AG09319 (cell line): ENCODE measurements at places on chromosomes 5 and 9.

DNA sequence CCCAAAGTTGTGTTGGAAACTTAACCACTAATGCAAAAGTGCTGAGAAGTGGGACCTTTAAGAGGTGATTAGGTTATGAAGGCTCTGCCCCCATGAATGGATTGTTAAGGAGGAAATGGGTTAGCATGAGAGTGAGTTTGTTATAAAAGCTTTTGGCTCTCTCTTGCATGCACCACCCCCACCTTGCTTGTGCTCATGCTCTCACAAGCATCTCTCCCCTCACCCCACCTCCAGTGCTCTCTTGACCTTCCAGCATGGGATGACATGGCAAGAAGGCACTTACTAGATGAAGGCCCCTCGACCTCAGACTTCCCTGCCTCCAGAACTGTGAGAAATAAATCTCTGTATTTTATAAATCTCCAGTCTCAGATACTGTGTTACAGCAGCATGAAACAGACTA is 52.8 kb downstream of the RICTOR start:
- DNase-seq = no peak

DNA sequence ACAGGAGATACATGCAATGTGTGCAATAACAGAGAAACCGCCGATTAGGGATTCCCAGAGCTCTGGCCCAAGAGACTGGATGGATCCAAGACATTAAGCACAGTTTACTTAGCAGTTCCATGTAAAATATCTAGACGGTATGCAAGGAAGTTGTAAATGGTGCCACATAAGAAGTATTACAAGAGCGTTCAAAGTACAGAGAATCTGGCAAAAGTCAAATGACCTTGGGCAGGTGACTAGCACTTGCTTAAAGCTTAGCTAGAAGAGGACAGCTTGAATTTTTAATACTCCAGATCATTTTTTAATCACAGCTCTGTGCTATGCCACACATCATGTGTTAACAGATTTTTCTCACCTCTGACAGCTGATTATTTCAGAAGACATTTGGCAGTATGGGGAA is 72.3 kb upstream of the TNPO1 start:
- DNase-seq = no peak

- DNase-seq = no peak
Measured at GRCh38 chr5:139759219-139759721, 36.3 kb upstream of the PSD2 start.

- DNase-seq = no peak
Measured at GRCh38 chr5:133521801-133522200, 90.5 kb downstream of the FSTL4 start.

- DNase-seq = no peak
Measured at GRCh38 chr5:54651482-54652076, 134.0 kb downstream of the SNX18 start.

DNA sequence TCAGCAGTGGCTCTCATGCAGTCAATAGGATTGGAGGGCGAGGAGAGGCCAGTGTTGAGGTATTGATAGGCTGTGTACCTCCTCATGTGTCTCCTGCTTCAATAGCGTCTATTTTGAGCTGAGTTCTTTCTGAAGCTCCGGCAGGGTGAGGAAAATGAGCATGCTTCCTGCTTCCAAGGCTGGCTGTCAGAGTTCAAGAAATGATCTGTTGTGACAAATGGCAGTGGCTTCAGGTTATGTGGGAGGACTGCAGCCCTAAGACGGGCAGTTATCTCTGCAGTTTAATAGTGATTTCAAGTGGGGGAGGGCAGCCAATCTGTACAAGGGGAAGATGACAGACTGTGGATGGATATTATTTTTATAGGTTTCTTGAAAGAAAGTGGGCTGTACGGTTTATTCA is 54.0 kb upstream of the CXCL14 start:
- no peak for DNase-seq

GRCh38 chr5:96433066-96433447 is at the start of gene PCSK1:
Gene PCSK1, minus strand, starts transcription at chr5:96433248. Its CDS starts 206 bp downstream, at chr5:96433042.
- DNase-seq = no peak

DNA sequence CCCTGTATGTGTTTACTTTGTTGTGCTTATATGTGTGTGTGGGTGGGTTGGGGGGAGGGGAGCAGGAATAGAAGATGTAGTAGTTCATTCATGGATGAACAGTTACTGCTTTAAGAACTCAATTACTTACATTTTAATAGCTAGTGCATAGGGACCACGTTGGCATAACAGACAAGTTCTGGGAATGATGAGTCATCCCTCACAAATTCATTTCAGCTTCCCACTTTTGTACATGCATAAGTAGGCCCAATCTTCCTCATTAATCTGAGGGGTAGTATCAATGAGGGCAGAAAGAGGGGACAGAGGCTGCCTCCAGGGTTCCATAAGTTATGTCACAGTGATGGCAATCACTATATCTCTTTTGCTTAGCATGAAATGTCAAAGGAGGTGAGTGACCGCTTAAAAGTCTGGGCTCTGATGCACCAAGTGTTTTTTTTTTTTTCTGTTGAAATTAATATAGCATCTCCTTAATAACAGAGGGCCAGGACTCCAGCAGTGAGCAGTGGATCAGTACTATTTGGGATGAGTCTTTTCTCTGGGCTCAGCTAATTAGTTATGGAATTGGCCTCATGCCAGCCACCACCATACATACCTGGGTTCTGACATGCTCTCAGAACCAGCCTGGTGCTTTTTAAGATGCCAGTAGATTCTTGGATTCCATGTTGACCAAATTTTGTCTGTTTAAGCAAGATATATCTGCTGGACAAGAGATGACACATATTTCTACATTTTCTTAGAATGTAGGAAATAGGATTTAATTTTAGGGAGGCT is 37.1 kb downstream of the PRDM6 start:
- DNase-seq = no peak

DNA sequence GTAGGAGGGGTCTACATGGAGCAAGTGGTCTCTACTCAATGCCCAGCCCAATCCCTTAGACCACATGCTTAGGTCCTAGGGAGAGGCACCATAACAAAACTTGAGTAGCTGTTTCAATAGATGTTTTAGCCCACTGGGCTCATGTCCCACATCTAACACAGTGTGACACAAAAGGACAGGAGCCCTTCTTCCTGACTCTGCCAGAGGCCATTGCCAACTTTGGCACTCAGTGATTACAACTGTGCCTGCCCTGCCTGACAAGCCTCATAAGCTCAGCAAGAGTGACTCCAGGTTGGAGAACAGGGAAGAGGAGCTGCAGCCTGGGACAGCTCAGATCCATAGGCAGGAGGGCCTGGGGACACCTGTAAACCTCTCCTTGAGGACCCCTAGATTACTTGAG is 230.8 kb downstream of the ENC1 start:
- no peak for DNase-seq

GRCh38 chr5:151183456-151184245 is 26.1 kb upstream of the ANXA6 start:
- DNase-seq = no peak

- DNase-seq = no peak
Measured at GRCh38 chr5:148957591-148958202, 105.2 kb downstream of the SH3TC2 start.

DNA sequence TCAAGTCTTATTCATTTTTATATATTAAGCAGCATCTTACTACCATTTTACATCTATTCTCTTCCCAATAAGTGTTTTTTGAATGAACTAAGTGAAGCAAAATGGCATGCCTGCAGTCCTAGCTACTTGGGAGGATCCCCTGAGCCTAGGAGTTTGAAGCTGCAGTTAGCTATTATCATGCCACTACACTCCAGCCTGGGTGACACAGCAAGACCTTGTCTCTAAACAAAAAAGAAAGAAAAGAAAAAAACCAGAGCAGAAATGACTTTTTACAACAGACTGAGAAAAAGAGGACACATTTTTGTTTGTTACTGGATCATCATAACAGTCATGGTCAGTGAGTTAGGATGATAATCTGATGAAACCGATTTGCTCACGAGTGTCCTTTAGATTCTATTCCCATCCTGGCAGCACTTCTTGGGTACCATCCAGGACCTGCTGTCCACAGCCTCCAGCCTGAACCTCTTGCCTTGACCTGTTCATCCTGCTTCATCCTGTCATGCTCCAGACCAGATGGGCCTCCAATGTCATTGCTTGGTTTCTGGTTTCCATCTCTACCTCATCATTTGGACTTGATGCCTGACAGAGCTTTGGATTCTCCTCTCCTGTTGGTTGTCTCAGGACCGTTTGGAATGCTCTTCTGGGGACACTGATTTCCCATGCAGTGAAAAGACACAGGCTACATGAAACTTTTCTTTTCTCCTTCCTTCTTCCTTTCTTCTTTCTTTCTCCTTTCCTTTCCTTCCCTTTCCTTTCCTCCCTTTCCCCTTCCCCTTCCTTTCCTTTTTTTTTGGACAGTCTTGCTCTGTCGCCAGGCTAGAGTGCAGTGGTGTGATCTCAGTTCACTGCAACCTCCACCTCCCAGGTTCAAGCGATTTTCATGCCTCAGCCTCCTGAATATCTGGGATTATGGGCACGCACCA is 50.1 kb upstream of the GLRX start:
- no peak for DNase-seq

DNA sequence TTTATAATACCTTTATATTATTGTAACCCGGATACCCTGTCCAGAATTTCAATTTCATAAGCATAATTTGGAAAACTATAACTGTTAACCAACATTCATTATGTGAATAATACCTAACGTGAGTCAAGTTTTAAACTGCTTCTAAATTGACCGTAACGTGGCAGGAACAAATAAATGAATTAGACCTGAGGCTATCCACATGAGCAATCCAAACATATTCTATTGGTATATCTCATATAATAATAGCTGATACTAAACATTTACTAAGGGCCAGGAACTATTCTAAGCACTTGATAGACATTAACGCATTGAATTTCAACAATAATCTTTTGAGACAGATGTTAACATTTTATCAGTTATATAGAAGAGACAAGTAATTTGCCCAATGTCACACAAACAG is 276.4 kb downstream of the MEF2C start:
- DNase-seq = no peak

GRCh38 chr9:19754921-19755320 is 33.9 kb downstream of the SLC24A2 start:
- DNase-seq = no peak

DNA sequence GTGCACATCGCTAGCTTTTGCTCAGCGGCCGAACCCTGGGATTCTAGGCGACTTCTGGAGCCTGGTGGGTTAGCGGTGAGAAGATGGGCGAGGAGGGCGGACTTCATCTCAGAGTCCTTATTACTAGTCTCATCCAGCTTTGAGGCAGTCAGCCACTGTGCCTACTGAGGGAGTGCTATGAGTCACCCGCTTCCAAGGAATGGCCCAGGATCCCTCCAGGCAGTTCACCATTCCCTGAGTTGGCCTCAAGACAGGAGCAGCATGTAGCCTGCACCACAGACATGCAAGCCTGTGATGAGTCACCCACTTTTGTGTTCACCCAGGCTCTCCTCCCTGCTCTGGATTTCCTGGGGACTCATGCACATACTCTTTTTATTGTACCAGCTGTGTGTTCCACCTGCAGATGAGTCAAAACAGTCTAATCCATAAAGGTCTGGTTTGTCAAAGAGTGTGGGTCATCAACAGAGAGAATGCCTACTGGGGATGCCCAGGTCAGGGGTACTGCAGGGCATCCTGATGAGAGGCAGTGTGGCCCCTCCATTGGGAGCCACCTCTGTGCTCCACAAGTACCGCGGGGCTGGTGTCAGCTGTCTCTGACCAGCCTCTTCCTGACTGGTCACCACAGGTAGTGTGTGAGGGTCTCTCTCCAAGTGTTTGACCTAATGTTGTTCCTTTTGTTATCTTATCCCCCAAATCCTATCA is 20.2 kb downstream of the SLC22A5 start:
- peak; percentile 97 for DNase-seq

DNA sequence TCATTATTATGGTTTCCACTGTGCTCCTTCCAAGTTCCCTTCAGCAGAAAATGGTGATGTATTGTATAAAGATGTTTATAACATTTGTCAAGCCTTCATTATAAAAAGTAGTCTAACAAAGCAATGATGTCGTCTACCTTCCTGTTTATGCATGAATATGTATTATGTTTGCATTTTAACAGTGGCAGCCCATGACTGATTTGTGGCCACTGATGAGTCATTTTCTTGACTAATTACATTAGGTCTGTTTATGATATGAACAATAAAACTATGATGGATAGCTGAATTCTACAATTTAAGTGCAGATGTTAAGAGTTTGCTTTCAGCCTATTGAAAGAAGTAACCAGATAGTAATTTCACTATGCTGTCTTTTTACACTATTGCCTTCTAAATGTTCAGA is 75.4 kb upstream of the ADAMTS19 start:
- no peak for DNase-seq

DNA sequence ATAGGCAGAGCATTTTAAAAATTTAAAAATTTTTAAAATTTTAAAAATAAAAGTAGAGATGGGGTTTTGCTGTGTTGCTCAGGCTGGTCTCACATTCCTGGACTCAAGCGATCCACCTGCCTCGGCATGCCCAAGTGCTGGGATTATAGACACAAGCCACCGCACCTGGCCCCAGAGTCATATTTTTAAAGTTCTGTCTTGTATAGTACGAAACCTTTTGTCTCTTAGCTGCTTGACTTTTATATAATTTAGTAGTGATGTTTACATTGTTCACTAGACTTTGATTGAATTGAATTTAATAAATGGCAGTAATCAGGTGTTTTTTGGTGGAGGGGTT is 31.0 kb downstream of the LRRTM2 start:
- no peak for DNase-seq

DNA sequence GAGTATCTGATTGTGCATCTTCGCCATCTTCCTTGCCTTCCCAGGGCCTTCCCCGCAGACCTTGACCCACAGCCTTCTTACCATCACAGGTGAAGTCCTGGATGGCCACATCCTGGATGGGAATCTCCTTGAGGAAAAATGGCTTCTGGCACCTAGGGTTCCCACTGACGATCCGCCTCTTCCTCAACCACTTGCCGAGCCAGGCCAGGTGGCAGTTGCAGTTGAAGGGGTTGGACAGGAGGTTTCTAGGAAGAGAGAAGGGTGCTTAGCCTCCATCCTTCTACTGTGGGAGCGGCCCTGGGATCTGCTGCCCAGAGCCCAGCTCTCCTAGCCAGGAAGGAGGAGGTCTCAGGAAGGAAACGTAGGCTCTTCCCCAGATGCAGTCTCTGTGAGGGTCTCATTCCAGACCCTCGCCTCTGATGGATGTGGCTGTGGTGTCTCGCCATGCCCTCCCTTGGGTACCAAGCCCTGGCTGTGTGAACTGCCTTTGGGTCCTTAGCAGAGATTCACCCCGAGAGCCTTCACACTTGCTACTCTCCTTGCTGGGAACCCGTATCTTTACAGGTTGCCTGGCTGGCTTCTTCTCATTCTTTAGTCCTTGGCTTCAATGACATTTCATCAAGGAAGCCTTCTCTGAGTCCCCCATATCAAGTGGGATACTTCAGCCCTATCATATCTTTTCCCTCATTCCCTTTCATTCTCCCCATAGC is 170.4 kb upstream of the PANK3 start:
- DNase-seq = no peak

DNA sequence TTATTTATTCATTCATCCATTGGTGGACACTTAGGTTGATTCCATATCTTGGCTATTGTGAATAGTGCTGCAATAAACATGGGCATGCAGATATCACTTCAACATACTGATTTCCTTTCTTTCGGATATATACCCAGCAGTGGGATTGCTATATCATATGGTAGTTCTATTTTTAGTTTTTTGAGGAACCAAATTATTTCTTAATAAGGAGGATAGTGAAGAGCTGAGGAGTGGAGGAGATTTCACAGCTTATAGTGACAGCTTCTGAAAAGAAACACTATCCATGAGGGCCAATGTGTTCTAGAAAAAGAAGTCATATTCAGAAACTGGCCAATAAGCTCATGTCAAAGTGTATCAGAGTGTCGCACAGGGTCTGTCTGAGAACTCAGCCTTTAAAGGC is 183.3 kb downstream of the SEC61B start:
- DNase-seq = no peak
